ENCODE measurements at places on chromosomes 1 and 21. TPM values are rescaled to one million over a fixed set of nuclear protein-coding genes. Genes with fewer than 3 reads are reported as not detected.

DNA sequence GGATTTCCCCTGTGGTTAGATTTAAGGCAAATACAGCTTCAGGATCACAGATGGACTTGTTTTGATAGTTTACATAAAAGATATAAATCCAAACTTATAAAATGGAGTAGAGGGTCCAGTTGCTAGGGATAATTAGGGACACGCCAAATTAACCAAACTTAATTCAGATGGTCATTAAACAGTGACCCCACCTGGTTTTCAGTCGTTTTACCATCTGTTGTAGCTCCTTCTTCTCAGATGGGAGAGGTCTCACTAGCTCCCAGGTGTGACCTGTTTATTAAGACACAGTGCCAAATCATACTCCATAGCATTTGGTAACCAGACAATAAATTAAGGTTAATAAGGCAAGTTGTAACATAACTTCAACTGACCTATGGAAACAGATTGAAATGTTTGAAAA is 8.1 kb upstream of the GADD45A start:
- DNase-seq: no peak

GRCh38 chr1:110196917-110197765 is 13.0 kb upstream of the KCNC4 start:
- DNase-seq: peak; percentile 38

- DNase-seq: no peak
These were observed 6.6 kb downstream of the CAPZA1 start for GRCh38 chr1:112626193-112626592.

- DNase-seq: no peak
These were observed 16.4 kb downstream of the GMEB1 start for GRCh38 chr1:28684937-28685336.

Gene C1orf53
- total RNA-seq: 6.2 TPM

GRCh38 chr1:70963374-70963773 is 84.2 kb downstream of the PTGER3 start:
- no peak for DNase-seq

Gene BARHL2
- total RNA-seq: not detected

GRCh38 chr21:35457097-35457804 is 408.1 kb upstream of the RUNX1 start:
- no peak for DNase-seq

Gene RORC
- 2.1 TPM for total RNA-seq
